ENCODE measurements at places on chromosomes 3 and 15.

- no peak for DNase-seq
Measured at GRCh38 chr3:194946091-194946490, 260.4 kb downstream of the FAM43A start.

DNA sequence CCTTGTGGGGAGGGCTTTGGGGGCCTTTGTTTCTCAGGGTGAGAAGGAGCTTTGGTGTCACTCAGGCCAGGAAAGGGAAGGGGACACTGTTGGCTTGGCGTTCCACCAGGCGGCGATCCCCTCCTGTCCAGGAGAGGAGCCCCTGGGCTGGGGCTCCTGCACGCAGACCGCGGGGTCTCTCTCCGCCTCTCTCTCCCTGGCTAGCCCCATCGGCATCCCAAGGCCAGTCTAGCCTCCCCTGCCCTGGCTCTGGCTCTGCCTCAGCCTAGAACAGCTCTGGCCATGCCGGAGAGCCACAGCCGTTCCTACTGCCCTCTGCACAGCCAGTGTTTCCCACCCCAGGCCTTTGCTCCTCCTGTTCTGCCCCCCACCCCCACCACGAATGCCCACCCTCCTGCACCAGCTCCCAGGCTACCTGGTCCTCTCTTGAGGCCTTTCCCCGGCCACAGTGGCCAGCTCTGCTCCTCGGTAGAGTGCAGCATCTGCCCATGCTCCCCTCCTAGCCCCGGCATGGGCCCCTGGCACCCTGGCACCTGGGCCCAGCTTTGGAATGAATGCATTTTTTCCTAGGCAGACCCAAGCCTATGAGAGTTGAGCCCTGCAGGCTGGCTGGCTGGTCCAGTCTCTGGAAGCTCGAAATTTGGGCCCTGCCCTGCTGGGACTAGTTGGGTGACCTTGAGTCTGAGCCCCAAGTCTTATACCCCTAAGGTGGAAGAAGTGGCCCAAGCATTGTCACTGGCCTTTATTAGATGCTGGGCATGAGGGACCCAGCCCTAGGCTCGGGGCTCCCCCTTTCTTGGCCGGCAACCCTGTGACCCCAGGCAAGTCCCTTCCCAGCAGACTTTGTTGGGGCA lies 2.4 kb downstream of the PLXNA1 start:
- no peak for DNase-seq

DNA sequence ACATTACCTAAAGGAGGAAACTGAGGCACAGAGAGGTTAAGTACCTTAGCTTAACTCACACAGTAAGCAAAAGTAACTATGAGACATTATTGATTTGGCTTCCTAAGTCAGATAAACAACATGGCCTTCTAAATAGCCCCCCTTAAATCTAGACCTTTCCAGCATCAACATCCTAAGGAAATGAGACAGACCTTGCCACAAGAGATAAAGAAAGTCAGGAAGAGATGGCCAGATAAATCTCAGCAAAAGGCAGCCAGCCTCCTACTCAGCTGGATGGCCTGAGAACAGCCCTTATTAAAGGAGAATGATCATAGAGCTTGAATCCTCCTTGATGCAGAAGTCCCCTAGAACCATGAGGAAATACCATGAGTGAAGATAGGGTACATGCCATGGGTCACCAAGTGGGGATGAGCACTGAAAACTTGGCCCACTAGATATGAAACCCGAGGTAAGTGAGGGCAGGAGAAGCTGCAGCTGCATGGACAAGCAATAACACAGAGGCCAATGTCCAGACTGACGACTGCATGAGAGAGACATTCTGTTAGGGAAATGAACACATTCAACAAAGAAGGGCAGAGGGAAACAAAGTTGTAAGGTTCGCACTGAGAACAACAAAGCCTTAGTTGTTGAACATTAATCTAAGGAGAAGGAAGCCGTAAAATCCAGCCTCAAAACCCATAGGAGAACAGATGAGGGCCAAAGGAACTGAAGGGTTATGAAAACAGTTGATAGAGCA lies 69.6 kb downstream of the ZIC4 start:
- no peak for DNase-seq

DNA sequence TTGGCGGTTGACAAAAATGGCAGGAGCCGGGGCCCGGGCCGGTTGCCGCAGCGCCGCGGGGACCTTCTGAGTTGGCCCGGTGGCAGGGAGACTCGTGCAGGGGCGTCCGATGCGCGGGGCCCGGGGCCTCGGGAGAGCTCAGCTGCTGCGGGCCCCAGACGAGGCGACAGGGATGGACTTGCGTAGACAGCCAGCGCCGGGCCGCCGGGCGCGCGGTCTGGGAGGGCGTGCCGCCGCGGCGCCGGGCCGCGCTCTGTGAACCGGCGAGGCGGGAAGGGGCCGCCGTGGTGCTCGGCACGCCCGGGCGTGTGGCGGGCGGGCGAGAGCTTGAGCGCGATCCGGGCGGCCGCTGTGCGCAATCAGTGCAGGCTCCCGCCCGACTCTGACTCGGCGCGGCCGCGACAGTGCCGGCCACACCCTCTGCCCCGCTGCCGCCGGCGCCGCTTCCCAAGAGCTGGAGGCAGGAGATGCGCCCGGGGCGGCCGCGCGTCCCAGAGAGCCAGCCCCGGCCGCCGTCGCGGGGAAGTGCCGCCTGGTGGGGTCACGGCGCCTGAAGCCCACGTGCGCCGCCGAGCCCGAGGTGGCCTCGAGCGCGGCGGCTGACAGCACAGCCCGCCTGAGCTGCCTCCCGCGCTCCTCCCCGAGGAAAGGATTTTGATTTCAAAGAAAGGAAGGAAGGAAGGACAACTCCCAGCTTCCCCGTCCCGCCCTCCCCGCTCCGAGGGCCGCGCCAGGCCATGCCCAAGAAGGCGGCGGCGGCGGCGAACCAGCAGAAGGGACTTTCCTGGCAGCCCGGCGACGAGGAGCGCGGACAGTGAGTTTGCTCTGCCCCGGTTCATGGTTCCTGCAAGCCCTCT lies 657 bp downstream of the TLNRD1 start:
- peak; percentile 47 for DNase-seq

DNA sequence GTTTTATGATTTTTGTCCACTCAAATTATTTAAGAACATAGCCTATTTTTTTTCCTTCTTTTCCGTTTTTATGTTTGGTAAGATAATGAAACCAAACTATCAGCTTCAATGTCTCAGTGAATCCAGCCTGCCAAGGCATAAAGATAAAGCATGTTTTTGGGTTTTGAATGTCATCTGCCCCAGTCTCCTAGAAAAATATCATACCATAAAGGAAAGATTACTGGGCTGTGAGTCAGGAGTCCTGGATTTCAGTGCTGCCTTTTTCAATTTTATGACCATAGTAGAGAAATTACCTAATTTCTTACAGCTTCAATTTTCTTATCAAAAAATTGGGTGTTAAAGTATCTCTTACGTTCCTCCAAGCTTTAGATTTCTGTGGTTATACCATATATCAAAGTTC lies 87.5 kb downstream of the GAP43 start:
- no peak for DNase-seq

GRCh38 chr15:40285151-40285550 lies 2.3 kb upstream of the ANKRD63 start:
- no peak for DNase-seq

GRCh38 chr3:142724682-142725356 lies 985 bp downstream of the TRPC1 start:
- peak; percentile 4 for DNase-seq

GRCh38 chr3:117563063-117563462 lies 853.5 kb downstream of the TUSC7 start:
- no peak for DNase-seq

- DNase-seq = no peak
Measured at GRCh38 chr3:56868706-56869105, 67.0 kb upstream of the ARHGEF3 start.

DNA sequence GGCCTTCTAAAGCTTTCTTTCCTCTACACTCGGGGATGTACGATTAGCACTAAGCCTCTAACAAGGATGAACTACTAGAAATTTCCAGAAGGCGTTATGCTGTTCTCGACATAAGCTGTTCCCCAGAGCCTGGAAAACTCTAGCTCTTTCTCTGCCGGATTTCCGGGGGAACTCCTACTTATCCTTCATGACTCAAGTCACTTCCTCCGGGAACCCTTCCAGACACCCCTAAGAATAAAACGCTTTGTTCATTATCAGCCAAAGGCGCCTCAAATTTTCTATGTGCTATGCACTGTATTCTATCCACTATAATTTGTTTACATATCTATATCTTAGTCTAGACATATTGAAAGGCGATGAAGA lies 455 bp upstream of the SNAP23 start:
- peak; percentile 11 for DNase-seq

DNA sequence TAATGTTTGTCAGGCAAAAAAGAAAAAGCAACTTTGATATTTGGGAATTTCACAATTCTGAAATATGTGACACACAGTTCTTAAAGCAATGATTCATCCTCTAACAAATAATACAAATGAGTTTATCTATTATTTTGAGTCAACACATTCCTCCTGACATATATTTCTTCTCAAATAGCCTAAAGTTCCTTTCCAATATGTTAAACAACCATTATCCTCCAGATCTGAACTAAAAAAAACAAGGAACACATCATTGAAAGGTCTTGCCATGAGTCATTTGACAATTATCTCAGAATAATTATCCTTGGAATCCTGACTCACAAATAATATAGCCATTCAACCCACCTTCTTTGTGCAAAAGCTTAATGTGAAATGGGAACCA lies 208.7 kb upstream of the CDIN1 start:
- no peak for DNase-seq

- DNase-seq = peak; percentile 12
Measured at GRCh38 chr3:98333989-98334606, 19.6 kb upstream of the OR5K4 start.

DNA sequence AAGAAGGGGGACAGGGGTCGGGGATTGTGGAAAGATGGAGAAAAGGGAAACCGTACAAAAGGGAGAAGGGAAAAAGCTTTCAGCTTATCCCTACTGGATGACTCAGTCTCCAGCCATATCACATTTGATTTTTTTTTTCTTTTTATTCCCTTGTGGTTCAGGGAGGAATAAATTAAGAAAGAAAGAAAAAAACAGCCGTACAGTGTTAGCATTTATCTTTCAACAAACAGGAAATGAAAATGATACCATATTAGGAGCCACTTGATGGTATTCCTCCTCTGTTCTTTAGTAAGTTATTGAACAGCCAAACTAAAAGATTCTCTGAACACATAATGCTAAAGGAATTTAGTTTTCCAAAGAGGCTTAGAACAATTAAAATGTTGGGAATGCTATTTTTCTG lies 594.4 kb downstream of the FOXP1 start:
- no peak for DNase-seq

DNA sequence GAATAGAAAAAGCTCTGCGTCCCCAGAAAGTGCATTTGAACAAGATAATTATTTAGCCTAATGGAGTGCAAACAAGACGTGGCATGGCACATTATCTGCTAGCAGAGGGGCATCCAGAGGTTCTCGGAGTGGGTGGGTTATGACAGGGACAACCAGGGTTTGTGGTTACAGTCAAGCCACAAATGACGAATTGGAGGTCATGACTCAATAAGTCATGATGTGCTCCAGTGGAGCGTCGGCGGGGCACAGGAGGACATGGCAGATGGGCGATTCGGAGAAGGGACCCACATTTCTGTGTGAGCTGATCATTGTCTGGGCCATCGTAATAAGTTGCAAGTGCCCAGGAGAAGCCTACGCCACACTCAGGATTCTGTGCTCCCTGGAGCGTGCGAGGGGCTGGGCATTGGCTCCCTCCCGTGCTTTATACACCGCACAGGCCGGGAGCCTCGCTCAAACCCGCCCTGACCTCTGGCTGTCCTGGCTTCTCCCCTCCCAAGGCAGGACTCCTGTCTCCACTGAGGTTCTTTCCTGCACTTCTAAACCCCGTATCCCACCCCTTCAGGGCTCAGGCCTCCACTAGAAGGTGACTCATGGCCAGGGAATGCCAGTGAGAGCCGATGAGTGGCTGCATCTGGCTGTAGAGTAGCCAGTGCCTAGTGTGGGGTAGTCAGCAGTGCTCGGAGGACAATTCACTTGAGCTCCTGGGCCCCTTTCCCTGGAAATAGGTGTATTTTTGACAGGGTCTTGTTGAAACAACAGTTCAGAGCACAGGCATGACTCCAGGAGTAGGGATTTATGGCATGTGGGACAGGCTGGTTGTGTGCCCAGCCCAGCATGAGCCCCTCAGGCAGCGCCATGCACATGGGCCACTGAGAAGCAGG lies 67.4 kb downstream of the GRIP2 start:
- DNase-seq = no peak

GRCh38 chr3:135981701-135982403 lies 16.3 kb downstream of the PPP2R3A start:
- DNase-seq = no peak

DNA sequence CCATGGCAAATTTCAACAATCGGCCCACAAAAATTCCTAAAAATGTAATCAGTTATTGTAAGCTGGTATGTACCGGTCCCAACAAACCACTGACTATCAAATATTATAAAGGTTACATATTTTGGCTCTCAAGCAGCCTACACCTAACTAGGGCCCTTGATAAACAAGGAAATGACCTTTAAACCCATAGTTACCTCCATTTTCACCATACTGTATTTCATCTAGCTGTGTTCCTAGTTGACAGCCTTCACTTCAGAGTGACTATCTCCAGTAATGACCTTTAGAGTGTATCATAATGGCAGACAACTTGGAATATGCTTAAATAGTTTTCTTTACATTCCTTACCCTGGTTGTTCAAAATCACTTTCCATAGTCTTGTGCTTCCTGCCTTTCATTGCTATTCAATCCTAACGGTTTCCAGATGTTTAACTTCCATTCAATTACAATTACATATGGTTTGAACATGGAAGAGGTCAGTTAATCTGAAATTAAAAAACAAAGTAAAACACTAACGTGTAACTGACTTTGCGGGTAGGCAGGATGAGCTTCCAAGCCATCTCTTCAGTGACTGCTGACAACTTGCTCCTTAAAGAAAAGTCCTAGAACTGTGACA lies 111.9 kb upstream of the TSC22D2 start:
- DNase-seq = no peak

DNA sequence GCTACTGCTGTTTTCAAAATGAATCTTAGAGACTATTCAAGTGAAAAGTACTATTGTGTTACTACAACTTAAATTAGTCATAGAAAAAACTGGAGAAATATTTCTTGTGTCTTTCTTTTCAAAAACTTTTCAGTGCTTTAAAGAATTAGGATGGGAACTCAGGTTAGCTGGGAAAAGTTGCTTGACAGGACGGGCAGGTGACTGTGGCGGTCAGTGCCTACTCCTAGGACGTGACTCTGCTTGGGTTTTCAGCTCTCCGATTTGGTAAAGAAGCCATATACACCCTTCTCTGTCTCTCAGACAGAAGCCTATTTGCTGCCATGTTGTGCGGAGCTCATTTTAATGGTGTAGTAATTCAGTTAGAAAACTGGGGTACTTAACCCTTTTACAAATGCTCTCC lies 89.8 kb upstream of the CACNA2D3 start:
- no peak for DNase-seq

GRCh38 chr15:68412218-68412617 lies 19.7 kb downstream of the ITGA11 start:
- DNase-seq = no peak

DNA sequence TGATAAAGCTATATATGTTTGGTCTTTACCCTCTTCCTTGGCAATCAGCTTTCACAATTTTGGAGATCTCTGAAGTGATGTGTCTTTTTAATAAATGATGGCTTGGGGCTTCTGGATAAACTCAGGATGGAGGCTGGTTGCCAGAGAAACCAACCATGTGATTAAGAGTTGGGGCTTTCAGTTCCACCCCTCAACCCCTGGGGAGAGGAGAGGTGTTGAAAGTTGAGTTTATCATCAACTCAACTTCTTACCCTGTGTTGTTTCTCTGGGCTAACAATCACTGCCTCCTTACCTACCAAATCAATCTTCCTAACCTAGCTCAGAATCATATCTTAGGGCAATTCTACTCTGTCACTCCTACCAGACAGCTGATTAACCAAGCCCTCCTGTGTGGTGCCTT lies 735.8 kb downstream of the ZPLD1 start:
- no peak for DNase-seq

All from activated gamma-delta T cell treated with Interleukin-2 at 50 U/mL for 16 hours (primary cell).